ENCODE measurements at places on chromosomes 1 and 21.

DNA sequence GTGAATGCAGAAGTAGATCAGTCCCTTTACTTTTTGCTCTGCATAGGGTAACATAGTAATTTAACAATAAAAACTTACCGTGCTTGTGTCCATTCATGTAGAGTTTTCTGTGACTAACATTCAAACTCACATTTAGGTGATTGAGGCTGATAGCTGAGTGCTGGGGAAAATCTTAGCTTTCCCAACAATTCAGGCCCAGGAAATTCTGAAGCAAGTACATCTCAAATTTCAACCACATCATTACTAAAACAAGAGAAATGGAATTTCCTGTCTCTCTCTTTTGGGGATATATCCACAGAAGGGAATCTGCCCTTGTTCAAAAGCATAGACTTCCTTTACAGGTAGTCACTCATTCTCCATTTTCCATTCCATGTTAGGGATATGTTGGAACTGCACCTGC is 33.1 kb upstream of the C1orf146 start:
- DNase-seq: no peak

DNA sequence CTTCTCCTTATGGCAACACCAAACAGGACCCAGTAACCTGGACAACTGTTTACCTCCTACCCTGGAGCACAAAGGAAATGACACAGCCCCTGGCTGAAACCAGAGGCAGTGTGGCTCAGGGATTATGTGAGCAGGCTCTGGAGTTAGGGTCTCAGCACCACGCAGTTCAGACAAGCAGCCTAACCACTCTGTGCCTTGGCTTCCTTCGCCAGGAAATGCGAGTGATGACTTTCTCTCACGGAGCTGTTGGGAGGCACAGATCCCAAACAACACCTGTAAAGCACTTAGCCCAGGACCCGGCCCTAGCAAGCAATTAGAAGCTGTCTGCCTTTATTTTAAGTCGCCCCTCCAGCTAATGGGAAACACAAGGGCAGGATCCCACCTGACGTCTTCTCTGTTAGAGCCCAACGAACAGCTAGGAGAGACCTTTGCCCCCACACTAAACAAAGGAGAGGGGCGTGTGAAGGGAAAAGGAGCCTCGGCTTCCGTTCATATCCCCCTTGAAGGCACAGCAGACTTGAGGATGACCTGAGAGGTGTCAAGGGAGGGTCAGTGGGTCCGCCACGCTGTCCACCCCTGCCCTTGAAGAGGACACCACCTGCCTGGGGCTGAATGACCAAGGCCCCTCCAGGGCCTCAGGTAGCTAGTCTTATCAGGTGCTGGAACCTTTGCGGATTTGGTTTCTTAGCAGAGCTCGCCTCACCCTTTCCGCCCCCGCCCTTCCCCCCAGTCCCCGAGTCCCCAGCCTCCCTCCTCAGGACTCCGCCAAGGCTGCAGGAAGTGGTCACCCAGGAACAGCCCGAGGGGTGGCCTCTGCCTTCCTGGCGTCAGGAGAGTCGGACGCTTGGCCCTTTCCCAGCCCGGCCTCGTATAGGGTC is 860 bp downstream of the TMEM63A start:
- peak; percentile 34 for DNase-seq

DNA sequence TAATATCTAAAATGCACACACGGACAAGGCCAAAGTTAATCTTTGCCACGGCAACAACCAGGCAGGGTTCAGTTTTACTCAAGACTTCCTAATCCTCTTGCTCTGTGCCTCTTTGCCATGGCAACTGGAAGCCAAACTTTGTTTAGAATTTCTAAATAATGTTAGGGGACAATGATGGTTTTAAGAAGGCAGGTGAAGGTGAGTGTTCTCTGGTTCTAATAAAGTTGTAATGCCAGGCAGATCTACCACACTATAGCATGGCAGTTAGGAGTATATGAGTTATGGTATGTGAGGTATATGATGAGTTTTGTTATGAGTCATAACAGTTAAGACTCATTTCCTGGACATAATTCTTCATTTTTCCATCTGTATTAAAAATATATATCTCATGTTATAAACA is 2.7 kb downstream of the PTPRC start:
- DNase-seq: no peak

GRCh38 chr1:204894031-204894430 is 23.4 kb downstream of the NFASC start:
- no peak for DNase-seq

DNA sequence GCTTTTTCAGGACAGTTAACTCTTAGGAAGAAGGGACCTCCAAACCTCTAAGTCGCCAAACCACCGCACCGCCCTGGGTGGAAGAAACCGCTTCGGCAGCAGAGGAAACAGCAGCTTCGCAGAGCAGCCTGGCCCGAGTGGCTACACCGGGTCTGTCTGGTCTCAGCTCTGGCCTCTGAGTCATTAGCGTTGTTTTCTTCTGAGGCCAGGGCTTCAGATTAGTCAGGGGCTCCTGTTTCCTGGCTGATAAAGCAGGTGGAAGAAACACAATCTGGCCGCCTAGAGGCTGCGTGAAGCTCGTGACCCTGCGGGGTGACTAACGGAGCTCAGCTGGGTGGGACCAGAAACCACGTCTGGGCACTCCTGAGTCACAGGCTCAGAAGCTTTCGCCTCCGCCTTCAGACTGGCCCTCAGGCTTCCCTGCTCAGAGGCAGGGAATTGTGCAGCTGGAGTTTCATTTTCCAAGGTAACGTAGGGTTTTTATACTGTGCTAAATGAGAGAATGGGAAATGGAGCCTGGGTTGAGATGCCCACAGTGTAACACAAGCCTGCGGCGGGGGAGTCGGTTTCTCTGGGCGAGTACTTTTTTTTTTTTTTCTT is 44.9 kb downstream of the CHAF1B start:
- no peak for DNase-seq

GRCh38 chr1:201269281-201269680 is 14.0 kb upstream of the PKP1 start:
- no peak for DNase-seq

GRCh38 chr1:91619881-91620280 is 119.2 kb downstream of the CDC7 start:
- no peak for DNase-seq

GRCh38 chr1:188517139-188517538 is 1688.4 kb downstream of the PLA2G4A start:
- no peak for DNase-seq

GRCh38 chr1:25724966-25725365 is 75.0 kb upstream of the SELENON start:
- no peak for DNase-seq

DNA sequence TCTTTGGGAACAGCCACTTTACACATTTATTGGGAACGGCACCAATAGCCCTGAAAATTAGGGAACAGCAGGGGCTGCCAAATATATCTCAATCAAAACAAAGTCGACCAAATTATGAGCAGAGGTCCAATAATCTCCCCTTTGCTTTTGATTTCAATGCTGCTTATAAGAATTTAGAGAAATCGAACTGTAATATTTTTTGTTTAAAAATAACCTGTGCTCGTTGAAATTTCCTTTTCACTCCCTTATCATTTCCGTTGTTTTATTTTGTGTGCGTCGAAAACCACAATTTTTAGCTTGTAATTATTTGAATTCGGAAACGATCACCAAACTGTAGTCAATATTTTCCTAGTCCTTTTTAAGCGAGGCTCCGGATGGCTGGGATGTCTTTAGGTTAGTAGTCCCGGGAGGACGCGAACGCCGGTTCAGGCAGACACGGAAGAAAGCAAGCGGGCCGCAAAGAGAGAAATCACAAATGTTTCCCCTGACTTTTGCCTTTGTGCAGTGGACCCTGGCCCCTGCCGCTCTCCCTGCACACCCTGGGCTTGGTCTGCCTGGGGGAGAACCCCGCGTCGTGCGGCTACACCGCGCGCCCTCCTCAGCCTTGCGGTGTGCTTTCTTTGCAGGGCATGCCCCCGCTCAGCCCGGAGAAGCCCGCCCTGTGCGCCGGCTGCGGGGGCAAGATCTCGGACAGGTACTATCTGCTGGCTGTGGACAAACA is 2.3 kb downstream of the LHX9 start:
- no peak for DNase-seq

DNA sequence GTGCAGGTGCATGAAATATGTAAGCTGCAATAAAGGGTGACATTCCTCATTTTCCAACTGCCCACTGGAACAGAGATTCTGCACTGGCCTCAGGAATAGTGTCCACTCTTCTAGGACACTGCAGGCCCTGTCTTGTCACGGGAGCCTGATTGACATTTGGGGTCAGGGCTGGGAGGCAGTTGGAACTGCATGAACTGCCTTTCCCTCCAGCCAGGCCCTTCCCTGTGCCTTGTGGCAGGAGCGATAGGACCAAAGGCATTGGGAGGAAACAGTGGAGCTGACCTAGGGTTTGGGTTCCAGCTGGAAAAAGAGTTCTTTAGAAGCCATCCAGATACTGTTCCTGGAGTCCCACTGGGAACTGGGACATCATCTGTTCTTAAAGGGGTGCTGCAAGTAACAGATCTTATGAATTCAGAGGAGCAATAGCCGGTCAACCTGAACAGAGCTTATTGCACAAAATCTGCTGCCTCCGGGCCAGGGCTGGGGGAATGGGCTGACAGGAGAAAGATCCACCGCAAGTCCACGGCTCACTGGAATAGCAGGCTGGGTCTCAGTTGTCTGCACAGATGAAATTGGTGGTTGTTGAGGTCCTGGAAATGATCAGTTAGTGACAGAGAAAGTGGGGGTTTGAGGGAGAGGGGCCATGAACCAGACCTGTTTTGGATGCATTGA is 451.7 kb downstream of the CAMTA1 start:
- DNase-seq: no peak

- DNase-seq: no peak
Observed at GRCh38 chr1:38331496-38332210, 285.1 kb upstream of the POU3F1 start.

GRCh38 chr1:190478149-190479049 is 735 bp upstream of the BRINP3 start:
- peak; percentile 68 for DNase-seq

- no peak for DNase-seq
Observed at GRCh38 chr1:34656731-34657130, 98.1 kb upstream of the GJB5 start.

DNA sequence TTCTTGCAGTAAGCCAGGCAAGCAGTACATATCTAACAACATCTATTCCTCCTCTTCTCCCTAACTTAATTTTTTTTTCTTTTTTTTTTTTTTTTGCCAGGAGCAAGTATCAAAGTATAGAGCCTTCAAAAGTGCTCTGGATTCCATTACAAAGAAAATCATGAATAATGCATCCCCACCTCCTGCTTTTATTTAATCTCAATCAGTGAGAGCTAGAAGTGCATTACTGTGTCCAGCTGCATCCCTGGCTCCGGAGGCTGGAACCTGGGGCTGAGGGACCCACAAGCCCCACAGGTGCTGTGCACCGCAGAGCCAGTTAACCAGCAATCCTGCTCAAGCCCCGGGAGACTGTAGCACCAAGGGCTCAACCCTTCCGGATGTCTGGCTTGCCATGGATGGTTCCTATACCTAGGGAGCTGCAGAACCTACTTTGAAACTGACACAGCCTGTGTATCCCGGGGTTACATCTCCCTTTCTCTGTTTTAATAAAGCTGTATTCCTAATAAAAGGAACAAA is 455.9 kb upstream of the RUNX1 start:
- DNase-seq: no peak

GRCh38 chr1:50378770-50379169 is 44.5 kb downstream of the DMRTA2 start:
- no peak for DNase-seq

DNA sequence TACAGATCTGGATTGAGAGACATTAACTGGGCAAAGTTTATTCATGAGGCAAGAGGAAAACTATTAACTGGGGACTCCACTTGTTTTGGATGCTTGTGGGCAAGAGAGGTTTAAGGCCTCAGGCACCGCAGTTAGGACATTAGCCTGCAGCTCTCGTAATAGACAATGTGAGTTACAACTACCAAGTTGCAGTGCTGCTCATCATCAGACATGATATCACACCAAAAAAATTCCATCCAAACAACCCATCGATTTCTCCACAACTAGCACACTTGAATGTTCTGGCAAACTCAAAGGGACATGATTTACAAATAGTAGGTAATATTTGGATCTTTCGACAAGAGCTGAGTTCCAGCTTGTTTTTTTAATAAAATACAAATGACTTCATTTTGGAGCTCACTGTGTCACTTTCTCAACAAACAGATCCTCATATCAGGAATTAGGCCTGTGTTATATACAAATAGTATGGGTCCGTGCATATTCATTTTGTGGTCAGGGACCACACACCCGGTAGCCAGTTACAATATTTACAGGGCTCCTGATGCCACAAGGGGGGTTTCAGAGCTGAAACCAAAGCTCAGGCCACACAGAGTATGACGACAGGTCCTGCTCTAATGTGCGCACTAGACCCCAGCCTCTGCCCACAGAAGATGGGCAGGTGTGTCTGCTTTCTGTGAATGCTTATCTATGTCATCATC is 128.0 kb downstream of the TGFBR3 start:
- no peak for DNase-seq

- DNase-seq: no peak
Observed at GRCh38 chr1:244322791-244323521, 128.8 kb downstream of the ADSS2 start.

- DNase-seq: no peak
Observed at GRCh38 chr21:35900539-35900938, 159.8 kb downstream of the SETD4 start.

- DNase-seq: no peak
Observed at GRCh38 chr1:27666791-27667254, 5.2 kb downstream of the IFI6 start.

GRCh38 chr21:42276076-42276475 is 39.1 kb downstream of the TFF3 start:
- DNase-seq: no peak

GRCh38 chr1:208189716-208190115 is 54.5 kb downstream of the PLXNA2 start:
- no peak for DNase-seq

DNA sequence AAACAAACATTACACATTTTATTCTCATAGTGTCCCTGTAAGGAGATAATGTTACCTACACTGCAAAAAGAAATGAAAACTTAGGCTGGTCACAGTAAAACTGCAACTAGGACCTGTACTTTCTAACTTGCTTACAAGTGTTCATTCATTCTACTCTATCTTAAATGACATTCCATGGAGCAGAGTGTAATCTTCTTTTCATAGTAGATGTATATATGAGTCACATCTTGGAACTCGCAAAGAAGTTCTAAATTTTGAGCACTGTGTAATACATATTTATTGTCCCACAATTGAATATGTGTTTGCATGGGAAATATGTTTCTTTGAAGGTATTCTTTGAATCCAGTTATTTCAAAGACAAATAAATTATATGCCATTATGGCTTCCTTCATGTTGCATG is 1258.5 kb upstream of the ADGRL2 start:
- no peak for DNase-seq

DNA sequence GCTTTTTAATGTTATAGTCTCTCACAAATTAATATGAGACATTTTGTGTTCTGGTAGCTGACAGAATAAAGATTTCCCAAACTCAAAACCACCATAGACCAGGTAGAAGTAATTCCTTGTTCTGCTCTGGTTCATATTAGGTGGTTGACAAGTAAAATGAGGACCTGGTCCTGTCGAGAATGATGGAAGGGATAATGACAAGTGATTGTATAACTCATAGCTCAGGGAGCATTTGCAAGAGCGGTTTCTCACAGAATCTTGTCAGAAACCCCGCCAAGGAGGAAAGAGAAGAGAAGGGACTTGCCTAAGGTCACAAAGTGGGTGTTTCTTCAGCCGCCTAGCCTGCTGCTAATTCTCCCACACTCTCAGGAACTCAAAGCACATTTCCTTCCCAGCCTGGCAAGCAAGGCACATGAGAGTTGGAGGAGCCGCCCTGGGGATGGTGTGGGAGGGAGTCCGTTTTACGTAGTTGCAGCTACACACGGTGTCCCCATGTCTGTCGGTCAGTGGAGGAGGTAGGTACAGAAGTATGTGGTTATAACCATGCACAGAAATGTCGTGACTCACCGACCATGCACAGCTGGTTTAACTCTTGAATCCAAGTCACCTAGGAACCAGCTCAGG is 46.5 kb downstream of the SAMD13 start:
- DNase-seq: no peak
